ENCODE measurements at places on chromosomes 13 and 19. TPM values are rescaled to one million over a fixed set of nuclear protein-coding genes. Genes with fewer than 3 reads are reported as not detected.
A peak's percentile ranks its signal among the peaks of the same experiment; 100 is the strongest.

- peaks cover 9% of the 10 kb centered on the region for H3K36me3 ChIP-seq
- no peak for DNase-seq
- no peak overlapping the region for H3K27ac ChIP-seq
These were observed 57.2 kb downstream of the WASF3 start for GRCh38 chr13:26614721-26615120.

Gene EDNRB
- 2.2 TPM for total RNA-seq

DNA sequence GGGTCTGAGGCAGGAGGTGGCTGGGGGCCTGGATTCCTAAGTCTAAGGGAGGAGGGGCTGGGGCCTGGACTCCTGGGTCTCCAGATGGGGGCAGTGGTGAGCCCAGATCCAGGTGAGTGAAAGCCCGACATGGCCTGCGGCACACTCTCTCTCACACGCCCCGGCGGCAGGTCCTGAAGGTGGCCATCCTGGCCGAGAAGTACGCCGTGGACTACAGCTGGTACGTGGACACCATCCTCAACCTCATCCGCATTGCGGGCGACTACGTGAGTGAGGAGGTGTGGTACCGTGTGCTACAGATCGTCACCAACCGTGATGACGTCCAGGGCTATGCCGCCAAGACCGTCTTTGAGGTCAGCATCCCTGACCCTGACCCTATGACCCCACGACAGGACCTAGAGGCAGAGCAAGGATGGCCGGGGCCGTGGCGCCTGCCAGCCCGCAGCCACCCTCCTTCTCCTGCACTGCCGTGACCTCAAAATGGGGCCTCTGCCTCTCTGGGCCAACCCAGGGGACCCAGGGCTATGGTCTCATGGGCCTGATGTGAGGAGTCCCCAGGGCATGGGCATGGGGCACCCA lies 13.2 kb downstream of the FUZ start:
- H3K36me3 ChIP-seq, result no peaks in the 10 kb centered on the region
- H3K27me3 ChIP-seq, result no peaks in the 10 kb centered on the region

DNA sequence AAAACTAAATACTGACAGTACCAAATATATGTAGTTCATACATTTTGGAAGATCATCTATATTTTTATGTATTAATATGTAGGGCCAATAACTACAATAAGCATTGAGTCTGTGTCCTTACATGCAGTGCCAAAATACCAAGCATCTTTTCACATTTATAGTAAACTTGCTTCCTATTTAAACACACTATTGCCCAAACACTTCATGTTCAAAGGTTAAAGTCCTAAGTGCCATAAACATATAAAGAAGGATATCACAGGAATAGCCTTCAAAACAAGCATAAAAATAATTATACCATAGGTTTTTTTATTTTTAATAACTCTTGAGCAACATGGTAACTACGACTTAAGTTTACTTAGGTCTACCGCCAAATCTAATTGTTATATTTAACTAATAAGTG lies 27.1 kb downstream of the EXOSC8 start:
- H3K4me1 ChIP-seq, result no peaks in the 10 kb centered on the region
- H3K36me3 ChIP-seq, result peaks cover 42% of the 10 kb centered on the region
- DNase-seq, result no peak
- no peaks in the 10 kb centered on the region for H3K27me3 ChIP-seq
- no peak overlapping the region for H3K4me3 ChIP-seq

DNA sequence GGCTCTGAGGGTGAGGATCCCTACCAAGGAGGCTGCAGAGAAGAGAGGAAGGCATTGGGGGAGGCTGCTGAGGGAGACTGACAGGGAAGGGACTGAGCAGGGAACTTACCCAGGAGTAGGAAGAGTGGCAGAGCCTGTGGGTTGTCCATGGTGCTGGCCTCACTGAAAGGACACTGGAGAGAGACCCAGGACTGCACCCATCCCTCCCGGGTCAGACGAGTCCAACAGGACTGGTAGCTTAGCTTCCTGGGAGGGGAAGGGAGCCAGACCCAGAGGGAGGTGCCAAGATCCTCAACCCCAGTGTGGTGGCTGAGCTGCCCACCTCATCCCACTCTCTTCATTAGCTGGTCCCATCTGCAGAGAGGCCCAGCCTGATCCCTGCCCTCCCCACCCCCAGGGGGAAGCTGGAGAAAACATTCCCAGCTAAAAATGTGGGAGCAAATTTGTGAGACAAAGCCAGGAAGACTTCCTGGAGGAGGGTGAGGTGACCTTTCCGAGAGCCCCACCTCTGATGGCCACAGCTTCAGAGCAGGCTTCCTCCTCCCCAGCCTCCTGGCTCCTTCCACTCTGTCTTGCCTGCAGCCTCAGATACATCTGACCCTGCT lies at the start of gene VSIG10L:
Gene VSIG10L (minus strand): TSS at position 164 of the 605 bp plus-strand sequence. CDS start 15 bp downstream, at position 149.
- no peak within 1 kb of the TSS for H3K27ac ChIP-seq
- no peak for DNase-seq
- peaks cover 4% of the 10 kb centered on the region for H3K4me1 ChIP-seq
- no peaks in the 10 kb centered on the region for H3K36me3 ChIP-seq
- H3K4me3 ChIP-seq, result no peak within 1 kb of the TSS

Gene FBXO27
- total RNA-seq, result 7.9 TPM

GRCh38 chr19:15666883-15667282 lies 6.0 kb upstream of the CYP4F12 start:
- no peak overlapping the region for H3K27ac ChIP-seq
- no peaks in the 10 kb centered on the region for H3K36me3 ChIP-seq
- no peaks in the 10 kb centered on the region for H3K4me1 ChIP-seq
- H3K4me3 ChIP-seq, result no peak overlapping the region
- no peak for DNase-seq

GRCh38 chr13:106034201-106034600 lies 501.3 kb downstream of the EFNB2 start:
- no peaks in the 10 kb centered on the region for H3K36me3 ChIP-seq
- H3K4me3 ChIP-seq, result no peak overlapping the region
- no peak for DNase-seq
- H3K4me1 ChIP-seq, result no peaks in the 10 kb centered on the region

DNA sequence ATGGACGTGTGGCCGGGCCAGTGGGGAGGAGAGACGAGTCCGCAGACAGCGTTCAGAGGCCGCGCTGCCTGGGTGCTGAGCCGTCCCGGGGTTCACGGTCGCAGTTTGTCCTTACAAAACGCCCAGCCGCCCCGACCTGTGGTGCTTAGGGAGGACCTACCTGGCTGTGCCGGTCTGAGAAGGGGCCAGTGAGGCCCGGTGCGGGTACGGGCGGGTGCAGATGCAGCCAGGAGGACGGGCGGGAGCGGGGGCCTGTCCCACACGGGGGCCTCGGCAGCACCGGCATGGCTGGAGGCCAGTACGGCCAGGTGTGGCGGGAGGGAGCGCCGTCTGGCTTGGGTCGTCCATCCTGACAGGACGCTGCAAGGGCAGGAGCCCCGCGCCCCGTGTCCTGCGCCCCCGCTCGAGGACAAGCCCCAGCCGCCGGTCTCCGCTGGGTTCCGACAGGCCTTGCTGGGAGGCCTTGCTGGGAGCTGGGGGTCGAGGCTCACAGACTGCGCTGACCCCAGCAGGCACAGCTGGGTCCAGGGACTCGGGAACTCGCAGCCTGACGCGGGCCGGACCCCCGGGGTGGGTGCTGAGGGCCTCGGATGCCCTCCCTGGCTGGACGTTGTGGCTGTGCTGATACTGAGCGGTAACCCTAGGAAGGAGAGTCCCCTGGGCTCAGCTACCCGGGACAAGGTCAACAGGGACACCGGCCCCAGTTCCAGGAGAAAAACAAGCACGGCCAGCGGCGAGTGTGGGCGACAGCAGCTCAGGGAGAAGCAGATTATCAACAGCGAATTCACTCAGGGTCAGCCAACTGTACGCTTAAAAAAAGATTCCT lies 5.3 kb upstream of the PROZ start:
- peaks cover 24% of the 10 kb centered on the region for H3K27me3 ChIP-seq
- peak; percentile 63 for DNase-seq
- H3K4me3 ChIP-seq, result peak overlapping the region; percentile 43
- H3K27ac ChIP-seq, result no peak overlapping the region
- H3K36me3 ChIP-seq, result no peaks in the 10 kb centered on the region

GRCh38 chr19:13521066-13521465 lies 14.8 kb upstream of the CACNA1A start:
- peaks cover under 1% of the 10 kb centered on the region for H3K27me3 ChIP-seq
- DNase-seq, result no peak
- no peak overlapping the region for H3K4me3 ChIP-seq
- H3K27ac ChIP-seq, result no peak overlapping the region
- H3K4me1 ChIP-seq, result no peaks in the 10 kb centered on the region
- no peaks in the 10 kb centered on the region for H3K36me3 ChIP-seq

GRCh38 chr13:25067064-25067463 lies 28.9 kb upstream of the PABPC3 start:
- peak; percentile 23 for DNase-seq
- no peaks in the 10 kb centered on the region for H3K36me3 ChIP-seq
- peaks cover 2% of the 10 kb centered on the region for H3K4me1 ChIP-seq
- H3K27me3 ChIP-seq, result no peaks in the 10 kb centered on the region
- H3K27ac ChIP-seq, result no peak overlapping the region
